A549 treated with RU486 at 1 μM for 4 hours (cell line): ENCODE measurements at places on chromosomes 13 and 19. TPM values are rescaled to one million over a fixed set of nuclear protein-coding genes. Genes with fewer than 3 reads are reported as not detected.

The F2RL3 gene
- not detected in 5 replicates for total RNA-seq

The MATK gene
- 0.56 to 1.9 TPM (median 1.1 TPM) in 5 replicates for total RNA-seq

The KLK5 gene
- total RNA-seq, result not detected in 5 replicates

The SIGLEC6 gene
- total RNA-seq, result not detected in 5 replicates

The MAST1 gene
- total RNA-seq, result 1.1 to 2.5 TPM (median 1.6 TPM) in 5 replicates

The S1PR2 gene
- total RNA-seq, result 0.96 to 1.2 TPM (median 1.2 TPM) in 5 replicates

The HOMER3 gene
- total RNA-seq, result 24.7 to 34.5 TPM (median 30.0 TPM) in 5 replicates

The ABHD8 gene
- 2.6 to 4.5 TPM (median 4.2 TPM) in 5 replicates for total RNA-seq

The HSD11B1L gene
- total RNA-seq, result 2.8 to 5.2 TPM (median 4.5 TPM) in 5 replicates

The APLP1 gene
- total RNA-seq, result 69.5 to 103 TPM (median 99.5 TPM) in 5 replicates

The SLAIN1 gene
- 0.47 to 0.62 TPM (median 0.51 TPM) in 5 replicates for total RNA-seq

The KLK6 gene
- total RNA-seq, result 0.17 to 1.4 TPM (median 0.23 TPM) in 5 replicates

The FAM216B gene
- total RNA-seq, result not detected in 5 replicates

The PTH2 gene
- not detected in 5 replicates for total RNA-seq

The PLK5 gene
- total RNA-seq, result not detected in 5 replicates

The RDH8 gene
- 0.26 to 0.75 TPM (median 0.53 TPM) in 5 replicates for total RNA-seq

The ZNF625 gene
- not detected in 5 replicates for total RNA-seq

The POLD1 gene
- 50.1 to 85.6 TPM (median 81.0 TPM) in 5 replicates for total RNA-seq

The MARK4 gene
- 6.0 to 8.1 TPM (median 6.7 TPM) in 5 replicates for total RNA-seq

The PDX1 gene
- 0.06 to 0.13 TPM (median 0.12 TPM) in 4 of 5 replicates, not detected in the other for total RNA-seq

The HTR2A gene
- not detected in 5 replicates for total RNA-seq

The ZNF528 gene
- 0.10 TPM in 1 of 5 replicates, not detected in the others for total RNA-seq

The FFAR3 gene
- total RNA-seq, result not detected in 5 replicates

The PSG6 gene
- 0.18 to 0.26 TPM in 2 of 5 replicates, not detected in the others for total RNA-seq

The ZNF554 gene
- total RNA-seq, result 1.0 to 1.3 TPM (median 1.2 TPM) in 5 replicates

The LGALS14 gene
- not detected in 5 replicates for total RNA-seq

The KCTD4 gene
- total RNA-seq, result not detected in 5 replicates

The GDF15 gene
- total RNA-seq, result 30.3 to 66.7 TPM (median 56.0 TPM) in 5 replicates

The GPR4 gene
- total RNA-seq, result 0.07 to 0.21 TPM (median 0.14 TPM) in 4 of 5 replicates, not detected in the other

The ZNF583 gene
- total RNA-seq, result 2.0 to 2.7 TPM (median 2.3 TPM) in 5 replicates

The CASP14 gene
- total RNA-seq, result not detected in 5 replicates

The ZNF382 gene
- total RNA-seq, result 0.02 to 0.06 TPM in 2 of 5 replicates, not detected in the others

The ZNF578 gene
- total RNA-seq, result not detected in 5 replicates

The SIGLEC11 gene
- not detected in 5 replicates for total RNA-seq

The CGB3 gene
- 0.38 TPM in 1 of 5 replicates, not detected in the others for total RNA-seq

The SBK2 gene
- 1.4 to 2.7 TPM (median 2.3 TPM) in 5 replicates for total RNA-seq

The SBK3 gene
- total RNA-seq, result 1.4 to 2.0 TPM (median 1.7 TPM) in 5 replicates

The SYNE4 gene
- 0.13 to 0.72 TPM (median 0.28 TPM) in 5 replicates for total RNA-seq

The POGLUT2 gene
- 4.7 to 6.7 TPM (median 6.1 TPM) in 5 replicates for total RNA-seq

The ZNF296 gene
- total RNA-seq, result 6.5 to 11.0 TPM (median 10.4 TPM) in 5 replicates

The NCAN gene
- total RNA-seq, result 0.03 to 0.23 TPM (median 0.05 TPM) in 3 of 5 replicates, not detected in the others

The CDC42EP5 gene
- total RNA-seq, result 0.51 TPM in 1 of 5 replicates, not detected in the others

The OR7C1 gene
- not detected in 5 replicates for total RNA-seq

The DLL3 gene
- total RNA-seq, result 6.3 to 11.9 TPM (median 11.1 TPM) in 5 replicates

The ZNF460 gene
- 0.77 to 1.2 TPM (median 1.0 TPM) in 5 replicates for total RNA-seq

The MBD3L2 gene
- total RNA-seq, result not detected in 5 replicates

The ASF1B gene
- total RNA-seq, result 29.7 to 37.1 TPM (median 33.0 TPM) in 5 replicates

The KIR3DL1 gene
- total RNA-seq, result not detected in 5 replicates

The TIMM44 gene
- 26.9 to 33.4 TPM (median 29.9 TPM) in 5 replicates for total RNA-seq

The IGFL1 gene
- total RNA-seq, result 2.2 to 3.1 TPM (median 2.6 TPM) in 5 replicates

The WDR62 gene
- 20.4 to 29.8 TPM (median 26.5 TPM) in 5 replicates for total RNA-seq
